Activated CD4-positive, alpha-beta T cell treated with anti-CD3 and anti-CD28 coated beads, Interleukin-2, Interleukin-6, amounts not matched to agents 100 ng/mL and 50 ng/mL, durations not matched to agents 16 hours and 8 hours (primary cell): ENCODE measurements at places on chromosomes 11 and 22.

GRCh38 chr11:61810671-61811175 is 6.1 kb downstream of the FADS1 start:
- no peak for DNase-seq

DNA sequence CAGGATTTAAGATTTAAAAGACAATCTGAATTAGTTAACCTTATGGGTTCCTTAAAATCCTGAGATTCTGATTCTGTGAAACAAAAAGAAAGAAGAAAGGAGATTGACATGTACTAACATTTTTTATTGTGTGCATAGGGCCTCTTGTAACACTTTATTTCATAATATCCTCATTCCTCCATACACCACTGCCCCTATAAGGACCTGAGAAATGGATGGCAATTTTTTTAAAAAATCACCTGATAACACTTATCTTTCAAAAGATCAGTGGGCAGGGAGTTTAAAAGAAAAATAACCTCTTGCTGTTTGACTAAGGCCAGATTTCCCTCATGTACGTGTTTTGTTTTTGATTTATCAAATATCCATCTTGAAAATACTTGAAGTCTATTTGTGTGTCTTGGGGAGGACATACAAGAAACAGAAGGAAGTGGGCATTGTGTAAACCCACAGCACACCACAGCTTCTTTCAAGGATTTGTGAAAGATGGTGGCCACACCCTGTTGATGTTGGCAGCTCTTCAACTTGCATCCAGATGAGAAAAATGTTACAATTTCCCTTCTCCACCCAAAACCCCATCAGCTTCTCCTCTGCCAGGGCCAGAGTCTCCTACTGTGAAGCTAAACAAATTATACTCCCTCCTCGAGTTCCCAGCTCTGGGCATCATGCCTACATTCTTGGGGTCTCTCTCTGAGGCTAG is 35.0 kb upstream of the MPEG1 start:
- no peak for DNase-seq

GRCh38 chr22:46394622-46395021 is 59.1 kb downstream of the TRMU start:
- no peak for DNase-seq

GRCh38 chr11:132541794-132542193 is 990.5 kb downstream of the OPCML start:
- DNase-seq, result no peak

DNA sequence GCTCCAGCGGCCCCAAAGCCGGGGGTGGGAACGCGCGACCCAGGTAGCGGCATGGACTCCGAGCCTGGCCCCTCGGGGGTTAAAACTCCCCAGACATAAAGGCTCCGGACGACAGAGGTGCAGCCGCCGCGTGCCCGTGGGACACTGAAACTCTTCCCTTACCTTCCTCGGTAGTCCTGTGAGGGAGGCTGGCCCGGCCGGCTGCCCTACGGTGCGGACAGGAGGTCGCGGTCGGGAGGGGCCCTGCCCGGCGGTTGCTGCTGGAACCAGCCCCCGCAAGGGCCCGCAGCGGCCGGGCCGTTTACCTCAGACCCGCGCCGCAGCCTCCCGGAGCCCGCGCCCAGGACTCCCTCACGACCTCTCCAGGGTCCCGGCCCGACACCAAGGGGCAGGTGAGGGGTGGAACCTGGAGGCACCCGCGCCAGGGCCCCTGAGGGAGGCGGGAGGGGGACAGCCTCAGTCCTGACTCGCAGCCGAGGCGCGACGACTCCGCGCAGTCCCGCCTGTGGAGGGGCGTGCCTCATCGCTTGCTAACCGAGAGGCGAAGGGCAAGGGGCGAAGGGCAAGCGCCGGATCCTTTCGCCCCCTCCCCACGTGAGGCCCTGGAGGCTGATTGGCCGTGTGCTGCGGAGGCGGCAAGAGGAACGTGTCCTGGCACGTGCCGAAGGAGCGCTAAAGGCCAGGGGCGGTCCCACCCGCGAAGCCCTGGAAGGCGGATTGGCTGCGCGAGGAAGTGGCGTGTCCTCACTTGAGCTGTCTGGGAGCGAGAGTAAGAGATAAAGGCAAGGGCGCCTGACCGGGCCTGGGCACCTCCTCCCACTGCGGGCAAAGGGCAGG is at the start of gene UPB1:
Gene UPB1 (plus strand): TSS at position 805 of the 837 bp plus-strand sequence. CDS start 72 bp downstream, outside the sequence.
- no peak for DNase-seq

DNA sequence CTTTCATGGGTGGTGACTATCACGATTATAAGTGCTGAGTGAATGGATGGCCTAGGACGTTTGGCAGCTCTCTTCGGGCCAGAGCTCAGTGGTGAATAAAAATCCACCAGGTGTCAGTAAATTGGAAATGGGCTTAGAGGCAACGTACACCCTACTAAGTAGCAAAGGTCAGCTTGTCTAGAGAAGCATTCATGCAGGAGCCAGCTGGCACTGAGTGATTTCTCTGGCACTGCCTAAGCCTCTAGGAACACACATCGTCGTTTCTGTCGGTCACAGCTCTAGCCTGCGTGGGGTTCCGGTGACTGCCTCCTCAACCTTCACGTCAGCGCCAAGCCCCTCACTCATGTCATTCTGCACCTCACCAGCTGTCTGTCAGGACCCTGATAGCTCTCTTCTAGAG is 192.4 kb upstream of the NTM start:
- DNase-seq, result no peak

GRCh38 chr11:770642-771616 is 6.4 kb downstream of the GATD1 start:
- no peak for DNase-seq

- DNase-seq, result no peak
Measured at GRCh38 chr22:41638124-41638523, 17.0 kb downstream of the XRCC6 start.
